ENCODE measurements at places on chromosomes 12 and 14.

- DNase-seq, result no peak
Observed at GRCh38 chr12:81207173-81207572, 129.3 kb downstream of the ACSS3 start.

- DNase-seq, result no peak
Observed at GRCh38 chr12:98868076-98868475, 223.0 kb downstream of the APAF1 start.

- no peak for DNase-seq
Observed at GRCh38 chr14:29475641-29476040, 452.0 kb downstream of the PRKD1 start.

DNA sequence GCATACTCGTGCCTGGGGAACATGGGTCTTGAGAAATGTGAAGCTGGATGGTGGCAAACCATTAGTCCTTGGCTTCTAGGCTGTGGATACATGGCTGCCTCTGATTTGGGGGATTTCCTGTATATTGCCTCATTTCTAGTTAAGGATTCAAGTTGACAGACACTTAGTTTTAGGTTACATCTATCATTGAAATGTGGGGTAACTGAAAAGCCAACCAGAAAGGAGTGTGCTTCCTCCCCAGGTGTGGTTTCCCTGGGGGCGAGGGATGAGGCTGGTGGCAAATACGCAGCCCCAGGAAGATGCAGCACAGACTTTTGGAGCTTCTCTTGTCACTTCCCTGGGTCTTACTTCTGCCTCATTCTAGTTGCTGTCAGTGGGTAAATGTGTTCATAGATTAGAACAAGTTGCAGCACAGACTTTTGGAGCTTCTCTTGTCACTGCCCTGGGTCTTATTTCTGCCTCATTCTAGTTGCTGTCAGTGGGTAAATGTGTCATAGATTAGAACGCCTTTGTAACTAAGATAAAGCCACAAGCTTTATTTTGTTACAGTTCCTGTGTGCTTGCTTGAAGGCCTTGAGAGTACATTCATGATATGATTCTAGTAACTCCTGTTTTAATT is 85.1 kb downstream of the BORCS5 start:
- DNase-seq, result no peak

- peak; percentile 78 for DNase-seq
Observed at GRCh38 chr12:24600996-24601395, 347.9 kb downstream of the BCAT1 start.

DNA sequence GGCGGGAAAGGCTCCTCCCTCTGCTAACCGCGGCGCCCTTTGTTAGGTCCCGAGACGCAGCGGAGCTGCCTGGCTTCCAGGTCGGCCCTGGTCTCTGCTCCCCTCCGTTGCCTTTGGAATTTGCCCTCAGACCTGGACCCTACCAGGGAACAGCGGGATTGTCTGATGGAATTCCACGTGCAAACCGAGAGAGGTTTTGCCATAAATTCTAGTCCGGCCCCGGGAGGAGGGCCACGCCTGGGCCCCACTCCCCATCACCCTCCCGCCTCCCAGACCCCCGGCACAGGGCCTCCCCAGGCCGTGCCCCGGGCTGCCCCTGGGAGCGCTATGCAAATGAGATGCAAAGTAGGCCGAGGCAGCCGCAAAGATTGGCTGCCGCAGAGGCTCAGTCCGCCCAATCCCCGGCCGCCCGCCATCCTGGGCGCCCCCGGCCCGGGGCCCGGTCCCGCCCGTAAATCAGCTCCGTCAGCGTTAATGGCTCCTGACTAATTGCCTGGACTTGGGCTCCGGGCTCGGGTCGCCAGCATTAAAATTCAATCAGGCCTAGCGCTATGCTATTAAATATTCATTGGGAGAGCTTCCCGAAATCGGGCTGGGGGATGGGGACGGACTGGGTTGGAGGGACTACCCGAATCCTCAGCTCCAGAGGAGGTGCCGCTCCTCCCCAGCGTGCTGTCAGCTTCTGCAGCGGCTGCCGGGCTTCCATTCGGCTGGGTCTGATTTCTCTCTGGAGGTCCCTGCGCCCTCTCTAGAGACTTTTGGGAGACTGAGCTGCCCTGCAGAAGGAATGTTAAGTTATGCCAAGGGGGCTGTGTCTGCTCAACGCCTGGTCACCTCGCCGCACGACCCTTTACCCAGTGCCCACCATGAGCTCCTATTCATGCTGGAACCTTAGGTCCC is 15.7 kb upstream of the FIGNL2 start:
- no peak for DNase-seq

DNA sequence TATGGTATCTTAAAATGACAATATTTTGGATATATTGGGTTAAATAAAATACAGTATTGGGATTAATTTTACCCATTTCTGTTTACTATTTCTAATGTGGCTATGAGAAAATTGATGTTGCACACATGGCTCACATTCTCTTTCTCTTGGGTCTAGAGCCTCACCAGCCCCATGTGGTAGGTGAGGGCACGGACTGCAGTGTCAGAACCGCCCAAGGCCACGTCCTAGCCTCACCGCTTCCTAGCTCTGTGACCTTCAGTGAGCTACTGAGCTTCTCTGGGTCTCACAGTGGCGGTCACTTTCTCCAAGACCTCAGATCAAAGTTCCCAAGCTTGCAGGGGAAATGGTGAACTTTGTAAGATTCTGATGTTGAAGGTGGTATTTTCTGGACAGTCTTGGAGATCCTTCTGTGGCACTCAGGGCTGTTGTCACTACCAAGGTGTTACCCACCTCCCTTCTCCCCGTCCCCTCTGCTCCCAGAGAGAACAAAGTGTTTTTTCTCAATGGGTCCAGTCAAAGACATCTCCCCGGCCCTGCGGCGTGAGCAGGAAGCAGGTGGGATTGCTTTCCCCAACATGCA is 87.6 kb downstream of the RIN3 start:
- DNase-seq, result no peak

DNA sequence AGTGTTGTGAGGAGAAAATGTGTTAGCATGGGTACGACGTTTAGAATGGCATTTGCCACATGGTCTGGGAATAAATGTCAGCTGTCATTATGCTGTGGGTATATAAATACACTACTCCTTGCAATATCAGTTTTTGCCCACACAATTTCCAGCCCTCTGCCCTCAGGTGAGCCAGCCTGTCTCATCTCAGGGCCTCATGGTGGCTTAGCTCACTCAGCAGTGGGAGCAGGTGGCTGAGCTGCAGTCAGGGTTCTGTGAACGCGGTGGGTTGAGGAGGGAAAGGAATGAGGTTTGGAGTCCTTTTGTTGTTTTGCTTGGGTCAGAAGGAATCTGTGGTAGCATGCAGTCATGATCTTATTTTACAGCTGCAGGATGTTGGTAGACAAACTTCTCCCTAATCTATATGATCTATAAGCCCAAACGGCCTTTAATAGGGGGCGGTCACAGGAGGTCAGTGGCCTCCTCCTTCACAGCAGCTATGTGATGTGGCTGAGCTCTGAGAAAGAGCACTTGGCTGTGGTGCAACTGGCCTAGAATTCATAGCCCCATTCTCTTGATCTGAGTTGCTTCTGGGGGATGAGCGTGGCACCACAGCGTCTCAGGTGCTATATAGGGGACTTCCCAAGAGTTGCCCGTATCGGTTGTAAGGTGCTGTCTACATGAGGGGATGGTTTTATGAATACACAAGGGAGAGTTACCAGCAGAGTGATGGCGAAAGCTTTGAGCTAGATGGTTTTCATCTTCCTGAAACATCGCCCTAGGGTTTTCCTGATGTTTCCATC is 27.8 kb upstream of the KCNA5 start:
- DNase-seq, result no peak

GRCh38 chr12:107311682-107312081 is 218.3 kb upstream of the CRY1 start:
- DNase-seq, result no peak

- DNase-seq, result no peak
Observed at GRCh38 chr12:42892702-42893551, 303.4 kb upstream of the PRICKLE1 start.

DNA sequence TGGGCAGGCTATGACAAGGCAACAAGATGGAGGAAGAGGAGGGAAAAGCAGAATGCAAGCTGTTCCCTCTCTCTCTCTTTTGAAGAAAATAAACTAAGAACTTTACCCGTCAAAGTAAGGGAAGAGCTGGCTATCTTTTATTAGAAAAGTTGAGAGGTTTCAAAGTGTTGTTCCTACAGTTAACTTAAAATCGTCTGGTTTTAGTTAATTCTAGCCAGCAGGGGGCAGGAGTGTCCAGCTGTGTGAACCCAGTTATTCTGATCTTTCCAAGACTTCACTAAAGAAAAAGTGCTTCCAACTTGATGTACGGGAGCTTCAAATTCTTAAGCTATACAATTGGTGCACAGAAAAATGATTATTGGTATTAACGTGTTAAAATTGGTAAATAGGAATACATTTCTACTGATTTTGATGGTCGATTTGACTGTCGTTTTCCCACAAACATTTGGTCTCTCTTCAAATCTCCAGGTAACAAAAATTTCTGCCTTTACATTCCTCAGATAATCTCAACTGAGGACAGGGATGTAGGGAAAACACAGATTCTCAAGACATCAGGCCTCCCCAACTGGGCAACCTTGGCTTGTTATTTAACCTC is 28.4 kb upstream of the MON2 start:
- peak; percentile 47 for DNase-seq

DNA sequence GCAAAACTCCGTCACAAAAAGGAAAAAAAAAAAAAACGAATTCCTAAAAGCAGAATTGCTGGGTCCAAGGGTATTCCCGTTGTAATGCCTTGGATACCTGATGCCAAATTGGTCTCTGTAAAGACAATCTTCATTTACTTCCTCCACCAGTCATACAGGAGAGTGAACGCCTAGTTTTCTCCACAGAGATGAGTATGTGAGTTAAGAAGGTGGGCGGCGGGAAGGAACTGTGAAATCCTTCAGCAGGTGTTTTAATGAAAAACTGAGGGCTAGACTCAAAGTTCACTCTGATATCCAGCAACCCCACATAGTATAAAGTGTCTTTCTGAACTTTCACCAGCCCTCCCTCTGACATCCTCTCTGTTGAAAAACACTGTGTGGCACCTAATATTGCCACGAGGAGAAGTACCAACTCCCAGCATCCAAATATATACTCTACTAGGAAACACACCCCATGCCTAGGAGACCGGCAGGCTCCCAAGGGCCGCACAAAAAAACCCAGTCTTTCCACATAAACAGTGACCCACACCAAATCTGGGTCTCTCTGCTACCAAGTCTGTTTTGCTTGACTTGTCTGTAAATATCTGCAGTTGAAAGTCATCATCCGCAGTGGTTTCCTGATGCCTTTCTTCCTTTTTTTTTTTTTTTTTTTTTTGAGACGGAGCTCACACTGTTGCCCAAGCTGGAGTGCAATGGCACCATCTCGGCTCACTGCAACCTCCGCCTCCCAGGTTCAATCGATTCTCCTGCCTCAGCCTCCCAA is 30.3 kb upstream of the FOXN3 start:
- no peak for DNase-seq

DNA sequence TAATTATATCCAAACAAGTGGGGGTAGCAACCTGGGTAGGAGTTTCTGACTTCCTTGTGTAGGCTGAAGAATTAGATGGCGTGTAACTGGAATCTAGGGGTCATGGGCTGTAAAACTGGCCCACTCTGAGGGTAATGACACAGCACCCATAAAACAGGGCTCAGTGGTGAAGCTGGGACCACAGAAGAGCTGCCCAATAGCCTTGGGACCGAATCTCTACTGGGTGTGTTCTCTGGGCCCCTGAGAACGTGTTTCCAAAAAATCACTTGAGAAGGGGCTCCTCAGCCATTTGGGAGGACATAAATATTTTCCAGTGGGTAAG is 3.7 kb downstream of the RNASE8 start:
- no peak for DNase-seq

DNA sequence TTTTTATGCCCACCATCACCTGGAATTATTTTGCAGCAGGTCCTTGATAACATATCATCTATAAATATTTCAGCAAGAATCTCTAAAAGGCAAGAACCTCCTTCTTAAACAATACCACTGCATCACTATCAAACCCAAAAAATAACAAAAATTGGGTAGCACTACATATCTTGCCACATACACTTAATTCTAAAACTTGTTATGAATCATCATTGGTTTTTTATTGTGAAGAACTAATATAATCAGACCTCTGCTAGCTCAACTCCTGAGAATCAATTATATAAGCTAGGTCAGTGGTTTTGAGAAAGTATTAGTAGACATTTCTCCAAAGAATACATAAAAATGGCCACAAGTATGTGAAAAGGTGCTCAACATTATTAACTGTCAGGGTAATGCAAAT is 23.8 kb downstream of the SLC38A1 start:
- no peak for DNase-seq

DNA sequence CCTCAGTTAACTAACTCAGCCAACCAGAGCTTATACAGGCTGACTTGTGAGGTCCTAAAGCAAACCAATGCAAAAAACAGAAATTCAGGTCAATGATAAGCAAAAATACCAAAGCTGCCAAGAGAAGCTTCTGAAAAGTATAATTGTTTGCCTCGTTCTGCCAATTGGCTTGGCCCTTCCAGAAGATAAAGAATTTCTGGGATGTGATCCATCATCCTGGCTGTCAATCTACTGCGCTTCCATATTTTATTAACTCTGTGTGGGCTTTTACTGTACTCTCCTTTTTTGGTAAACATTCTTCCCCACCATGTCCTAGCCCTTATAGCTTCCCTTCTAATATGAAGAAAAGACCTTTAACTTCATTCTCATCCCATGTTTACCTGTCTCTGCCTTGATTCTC is 387.9 kb downstream of the TMEM117 start:
- no peak for DNase-seq

- no peak for DNase-seq
Observed at GRCh38 chr14:69749956-69750355, 17.0 kb upstream of the SRSF5 start.

- no peak for DNase-seq
Observed at GRCh38 chr12:105841840-105842239, 296.9 kb downstream of the NUAK1 start.

- DNase-seq, result no peak
Observed at GRCh38 chr12:40648519-40648918, 43.7 kb upstream of the CNTN1 start.

DNA sequence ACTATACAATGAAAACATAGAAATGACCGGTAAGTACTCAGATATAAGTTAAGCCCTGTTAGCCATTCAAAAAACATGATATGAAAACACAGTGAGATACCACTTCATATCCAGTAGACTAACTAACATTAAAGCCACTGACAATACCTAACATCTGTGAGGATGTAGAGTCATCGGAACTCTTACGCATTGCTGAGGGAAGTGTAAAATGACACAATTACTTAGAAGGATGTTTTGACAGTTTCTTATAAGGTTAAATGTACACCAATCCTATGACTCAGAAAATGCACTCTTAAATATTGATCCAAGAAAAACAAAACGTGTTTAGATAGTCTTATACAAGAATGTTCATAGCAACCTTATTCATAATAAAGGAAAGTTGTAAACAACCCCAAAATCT is 782.9 kb downstream of the BCL11B start:
- no peak for DNase-seq

DNA sequence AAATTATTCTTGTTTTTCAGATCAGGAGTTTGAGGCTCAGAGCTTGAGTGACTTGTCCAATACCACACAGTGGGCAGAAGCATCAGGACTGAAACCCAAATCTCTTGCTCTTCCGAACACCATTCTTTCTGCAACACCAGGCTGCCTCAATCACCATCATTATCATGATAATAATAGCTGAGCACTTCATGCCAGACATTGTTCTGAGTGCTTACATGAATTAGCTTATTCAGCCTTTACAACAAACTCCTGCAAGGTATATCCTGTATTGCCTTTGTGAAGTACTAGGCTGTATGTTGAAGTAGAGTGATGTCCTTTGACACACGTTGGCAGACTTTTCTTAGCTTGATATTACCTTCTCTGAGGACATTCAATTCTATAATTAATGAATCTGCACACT is 257.4 kb upstream of the ATP2B1 start:
- DNase-seq, result no peak
